MG63 (cell line): ENCODE measurements at places on chromosomes 4 and X.

DNA sequence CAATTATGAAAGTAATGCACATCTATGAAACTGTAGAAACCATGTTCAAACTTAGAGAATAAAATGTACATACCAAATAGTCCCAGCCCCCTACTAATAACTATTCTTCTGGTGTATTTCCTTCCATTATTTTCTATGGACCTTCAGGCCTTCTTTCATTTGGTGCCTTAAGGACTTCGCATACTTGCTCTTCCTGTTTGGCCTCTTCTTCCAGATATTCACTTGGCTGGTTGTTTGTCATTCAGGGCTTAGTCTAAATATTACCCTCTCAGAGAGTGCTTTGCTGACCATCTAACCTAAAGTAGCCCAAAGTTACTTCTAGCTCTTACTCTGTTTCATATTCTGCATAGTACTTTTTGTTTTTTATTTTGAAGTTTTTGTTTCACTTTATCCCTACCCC, 70.3 kb upstream of the ARMCX2 start:
- no peak for DNase-seq

- DNase-seq: no peak
Observed at GRCh38 chr4:174505892-174506291, 16.4 kb downstream of the HPGD start.

- DNase-seq: no peak
Observed at GRCh38 chr4:123955167-123955800, 558.7 kb downstream of the SPRY1 start.

GRCh38 chrX:7074908-7075204, 72.7 kb upstream of the STS start:
- no peak for DNase-seq

DNA sequence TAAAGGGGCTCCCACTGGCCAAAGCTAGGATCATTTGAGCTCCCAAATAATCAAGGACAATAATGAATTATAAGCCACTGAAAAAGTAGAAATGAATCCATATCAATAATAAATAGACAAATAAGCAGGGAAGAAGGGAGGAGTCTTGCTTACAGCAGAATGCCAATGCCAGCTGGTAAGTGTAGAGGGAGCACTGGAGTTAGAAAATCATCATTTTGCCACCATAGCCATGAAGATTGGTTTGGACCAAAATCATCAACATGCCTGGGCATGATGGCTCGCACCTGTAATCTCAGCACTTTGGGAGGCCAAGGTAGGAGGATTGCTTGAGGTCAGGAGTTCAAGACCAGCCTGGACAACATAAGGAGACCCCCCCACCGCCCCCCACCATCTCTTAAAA, 20.4 kb upstream of the SH3KBP1 start:
- DNase-seq: no peak

DNA sequence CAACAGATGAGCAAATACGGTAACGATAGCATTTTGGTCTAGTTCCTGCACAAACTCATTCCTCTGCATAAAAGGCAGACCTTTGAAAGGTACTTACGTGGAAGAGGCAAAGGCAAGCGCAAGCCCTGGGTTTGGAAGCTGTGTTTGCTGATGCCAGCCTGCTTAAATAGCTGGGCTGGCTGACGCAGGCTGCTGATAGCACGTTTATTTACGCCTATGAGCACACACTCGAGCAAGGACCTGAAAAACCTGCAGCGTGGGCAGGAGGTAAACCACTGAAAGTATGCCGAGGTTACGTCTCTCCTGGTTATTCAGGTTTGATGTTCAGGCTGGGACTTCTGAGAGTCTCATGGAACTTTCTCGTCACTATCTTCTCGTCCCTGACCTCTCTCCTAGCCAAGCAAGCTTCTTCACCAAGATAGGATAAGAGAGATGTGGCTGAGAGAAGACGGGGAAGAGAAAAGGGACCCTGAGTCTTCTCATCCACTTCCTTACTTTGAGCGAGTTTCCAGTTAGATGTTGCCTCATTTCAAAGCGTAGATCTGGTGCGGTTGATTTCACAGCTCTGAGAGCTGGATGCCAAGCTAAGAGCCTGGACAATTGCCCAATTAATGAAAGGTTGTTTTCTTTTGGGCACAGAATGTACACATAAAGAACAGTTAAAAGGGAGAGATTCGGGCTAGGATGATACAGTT, at the start of gene HOPX:
Gene HOPX, minus strand, starts transcription at position 139 of the 695 bp plus-strand sequence. CDS start 23,480 bp downstream, outside the sequence.
- no peak for DNase-seq

DNA sequence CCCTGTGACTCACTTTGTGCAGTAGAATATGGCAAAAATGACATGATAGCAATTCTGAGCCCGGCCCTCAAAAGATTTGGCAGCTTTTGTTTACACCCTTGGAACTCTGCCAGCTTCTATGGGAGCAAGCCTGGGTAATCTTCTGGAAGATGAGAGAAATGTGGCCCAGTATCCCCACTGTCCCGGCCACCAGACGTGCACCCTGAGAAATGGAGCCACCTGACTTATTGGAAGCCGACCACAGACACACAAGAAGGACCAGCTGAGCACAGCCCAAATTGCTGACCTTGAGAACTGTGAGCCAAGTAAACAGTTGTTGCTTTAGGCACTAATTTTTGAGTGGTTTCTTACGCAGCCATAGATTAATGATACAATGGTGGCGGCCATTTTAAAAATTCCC, 197.0 kb downstream of the STIM2 start:
- DNase-seq: no peak

DNA sequence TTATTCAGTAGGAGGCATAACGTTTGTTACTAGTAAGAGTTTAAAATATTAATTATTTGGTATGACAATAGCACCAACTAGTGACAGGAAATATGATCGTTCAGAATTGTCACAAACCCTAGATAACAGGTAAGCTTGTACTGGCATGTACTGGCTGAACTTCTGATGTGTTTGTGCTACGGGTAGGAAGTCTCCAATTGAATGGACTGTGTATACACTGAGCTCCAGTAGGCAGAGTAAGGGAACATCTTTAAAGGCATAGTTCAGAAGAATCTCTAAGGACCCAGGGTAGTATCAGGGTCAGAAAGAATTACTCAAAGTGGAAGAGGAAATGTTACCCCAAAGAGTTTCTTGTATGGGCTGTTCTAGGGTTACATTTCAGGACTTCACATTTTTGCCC, 230.4 kb downstream of the EDA2R start:
- DNase-seq: no peak

DNA sequence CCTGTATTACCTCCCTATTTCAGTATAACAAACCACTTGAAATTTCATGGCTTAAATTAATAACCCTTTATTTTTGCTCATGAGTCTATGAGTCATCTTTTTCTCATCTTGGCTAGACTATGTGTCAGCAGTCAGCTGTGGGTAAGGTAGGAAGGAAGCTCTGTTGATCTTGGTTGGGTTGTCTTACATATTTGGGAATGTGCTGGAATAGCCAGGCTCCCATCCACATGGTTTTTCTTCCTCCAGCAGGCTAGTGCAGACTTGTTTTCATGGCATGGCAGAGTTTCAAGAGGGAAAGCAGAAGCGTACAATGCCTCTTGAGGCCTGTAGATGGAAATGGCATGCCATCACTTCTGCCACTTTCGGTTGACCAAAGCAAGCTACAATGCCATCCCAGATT, 89.7 kb downstream of the LINC00632 start:
- DNase-seq: no peak

- no peak for DNase-seq
Observed at GRCh38 chr4:170169699-170170098, 79.9 kb upstream of the AADAT start.

- no peak for DNase-seq
Observed at GRCh38 chr4:139768896-139769295, 103.3 kb downstream of the MGST2 start.

DNA sequence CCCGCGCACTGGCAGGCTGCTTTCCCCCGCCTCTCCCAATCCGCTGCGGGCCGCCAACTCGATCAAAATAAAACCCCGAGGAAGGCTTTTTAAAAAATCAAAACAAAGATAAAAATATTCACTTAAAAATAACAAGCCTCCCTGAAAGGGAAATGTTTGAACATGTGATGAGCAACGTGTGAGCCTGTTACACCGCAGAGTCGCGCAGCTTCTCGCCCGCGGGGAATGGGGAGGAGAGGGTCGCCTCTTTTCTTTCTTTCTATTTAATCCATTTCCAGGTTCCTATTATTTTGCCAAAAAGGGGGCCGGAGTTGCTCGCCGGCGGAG, 326.0 kb upstream of the F9 start:
- DNase-seq: no peak

- DNase-seq: no peak
Observed at GRCh38 chr4:181613200-181613599, 630.0 kb upstream of the TENM3 start.

- no peak for DNase-seq
Observed at GRCh38 chr4:74555843-74556242, 110.9 kb downstream of the AREG start.

DNA sequence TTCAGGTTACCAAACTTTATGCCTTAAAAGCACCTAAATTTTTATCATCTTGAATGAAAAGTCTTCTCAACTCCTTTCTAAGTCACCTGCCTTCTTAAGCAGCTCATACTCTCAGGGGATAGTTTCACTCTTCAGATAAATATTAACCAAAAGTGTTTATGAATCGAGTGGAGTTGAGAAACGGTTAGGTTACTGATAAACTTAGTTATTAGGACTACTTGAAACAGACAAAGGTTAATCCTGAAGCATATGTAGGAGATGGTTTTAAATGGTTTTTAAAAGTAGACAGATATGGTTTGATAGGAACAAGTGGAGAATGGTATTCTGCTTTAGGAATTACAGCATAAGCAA, 32.8 kb downstream of the CLDN22 start:
- no peak for DNase-seq

GRCh38 chr4:87011340-87012034, 76.7 kb downstream of the AFF1 start:
- peak; percentile 9 for DNase-seq

- DNase-seq: no peak
Observed at GRCh38 chr4:15717657-15718416, 15.0 kb downstream of the BST1 start.

- DNase-seq: no peak
Observed at GRCh38 chrX:40299641-40300046, 201.9 kb upstream of the BCOR start.

GRCh38 chrX:18010253-18010652, 149.2 kb upstream of the RAI2 start:
- no peak for DNase-seq

- no peak for DNase-seq
Observed at GRCh38 chrX:44247468-44247867, 96.0 kb downstream of the EFHC2 start.

DNA sequence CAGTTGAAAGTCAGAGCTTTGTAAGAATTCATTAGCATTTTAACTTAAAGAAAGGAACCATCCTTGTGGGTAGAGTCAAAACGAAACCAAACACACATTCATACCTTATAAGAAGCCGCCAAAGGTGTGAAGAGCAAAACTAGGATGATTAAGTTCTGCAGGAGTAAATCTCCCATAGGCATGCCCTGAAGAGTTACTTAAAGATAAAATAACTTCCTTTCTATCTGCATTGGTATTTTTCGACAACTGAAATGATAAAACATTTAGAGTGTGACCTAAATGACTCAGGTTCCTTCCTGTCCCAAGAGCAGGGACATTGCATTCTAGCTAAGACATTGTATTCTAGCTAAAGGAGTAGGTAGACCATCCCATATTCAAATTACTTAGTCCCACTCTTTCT, 75.3 kb downstream of the BCOR start:
- no peak for DNase-seq

GRCh38 chr4:165537028-165537648, 158.3 kb downstream of the CPE start:
- no peak for DNase-seq

DNA sequence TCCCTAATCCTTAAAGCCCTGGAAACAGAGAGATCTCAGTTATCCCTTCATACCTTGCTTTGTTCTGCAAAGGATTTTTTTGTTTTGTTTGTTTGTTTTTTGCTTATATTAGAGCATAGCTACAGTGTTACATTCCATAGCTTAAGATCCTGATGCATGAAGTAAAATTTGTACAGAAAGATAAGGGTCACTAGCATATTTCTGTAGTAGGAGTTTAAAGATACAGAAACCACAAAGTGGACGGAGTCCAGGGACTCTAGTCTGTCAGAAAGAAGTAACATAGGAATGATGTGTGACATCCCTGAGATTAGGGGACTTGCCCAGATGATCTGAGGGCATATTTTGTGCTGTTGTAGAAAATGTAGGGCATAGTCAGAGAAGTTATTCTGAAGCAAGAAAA, 151.9 kb upstream of the PLAC1 start:
- no peak for DNase-seq

- no peak for DNase-seq
Observed at GRCh38 chr4:55032788-55033187, 92.6 kb downstream of the KDR start.

- DNase-seq: no peak
Observed at GRCh38 chr4:149077181-149077580, 635.0 kb upstream of the NR3C2 start.

DNA sequence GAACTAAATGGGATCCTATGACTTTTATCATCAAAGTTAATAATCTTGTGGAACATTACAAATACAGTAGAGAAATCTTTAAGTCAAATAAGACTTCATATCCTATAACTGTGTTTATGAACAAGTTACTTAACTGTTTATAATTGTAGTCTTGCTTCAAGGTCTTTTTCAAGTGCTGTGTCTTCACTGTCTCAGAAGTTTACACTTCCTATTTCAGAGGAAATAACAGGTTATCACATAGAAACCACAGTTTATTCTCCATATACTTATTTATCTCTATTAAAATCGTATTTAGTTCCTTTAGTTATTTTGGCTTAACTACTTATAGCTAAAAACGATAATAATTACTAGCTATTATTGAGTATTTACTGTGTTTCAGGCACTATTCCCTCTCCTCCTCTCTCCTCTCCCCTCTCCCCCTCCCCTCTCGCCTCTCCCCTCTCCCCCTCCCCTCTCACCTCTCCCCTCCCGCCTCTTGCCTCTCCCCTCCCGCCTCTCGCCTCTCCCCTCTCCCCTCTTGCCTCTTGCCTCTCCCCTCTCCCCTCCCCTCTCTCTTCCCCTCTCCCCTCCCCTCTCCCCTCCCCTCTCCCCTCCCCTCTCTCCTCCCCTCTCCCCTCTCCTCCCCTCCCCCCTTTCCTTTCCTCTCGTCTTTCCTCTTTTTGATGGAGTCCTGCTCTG, 63.7 kb downstream of the RBPJ start:
- DNase-seq: no peak

DNA sequence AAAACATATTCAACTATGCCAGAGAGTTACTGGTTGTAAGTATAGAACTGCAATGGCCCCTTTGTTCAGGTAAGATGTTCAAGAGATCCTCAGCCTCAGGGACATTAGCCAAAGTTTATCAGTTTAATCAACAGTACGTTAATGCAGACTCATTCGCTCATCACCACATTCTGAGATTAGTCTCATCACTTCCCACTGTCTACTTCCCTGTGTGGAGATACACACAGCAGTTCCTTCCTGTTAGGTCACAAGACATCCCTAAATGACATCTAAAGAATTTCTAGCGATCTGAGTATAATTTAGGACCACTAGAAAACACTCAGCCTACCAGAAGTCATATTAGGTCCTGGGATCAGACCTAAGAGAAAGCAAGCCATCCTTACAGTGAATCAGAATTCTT, 10.4 kb downstream of the SLC10A7 start:
- DNase-seq: no peak

GRCh38 chrX:65591206-65591605, 56.6 kb upstream of the LAS1L start:
- no peak for DNase-seq
